ENCODE measurements at places on chromosomes 2 and 18.

DNA sequence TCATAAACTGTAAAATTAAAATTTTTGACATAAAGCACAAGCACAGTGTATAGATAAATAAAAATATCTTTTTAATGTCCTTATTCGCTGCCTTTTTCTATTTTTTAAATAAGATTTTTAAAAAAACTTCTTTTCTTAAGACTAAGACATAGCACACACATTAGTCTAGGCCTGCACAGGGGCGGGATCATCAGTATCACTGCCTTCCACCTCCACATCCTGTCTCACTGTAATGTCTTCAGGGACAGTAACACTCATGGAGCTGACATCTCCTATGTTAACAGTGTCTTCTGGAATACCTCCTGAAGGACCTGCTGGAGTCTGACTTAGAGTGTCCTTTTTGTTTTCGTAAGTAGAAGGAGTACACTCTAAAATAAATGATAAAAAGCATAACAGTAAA lies 33.0 kb downstream of the VAPA start:
- no peak for DNase-seq

- no peak for DNase-seq
These were observed 130.6 kb downstream of the SPOPL start for GRCh38 chr2:138632066-138632620.

- DNase-seq: no peak
These were observed 93.3 kb upstream of the ASAP2 start for GRCh38 chr2:9113262-9113661.

DNA sequence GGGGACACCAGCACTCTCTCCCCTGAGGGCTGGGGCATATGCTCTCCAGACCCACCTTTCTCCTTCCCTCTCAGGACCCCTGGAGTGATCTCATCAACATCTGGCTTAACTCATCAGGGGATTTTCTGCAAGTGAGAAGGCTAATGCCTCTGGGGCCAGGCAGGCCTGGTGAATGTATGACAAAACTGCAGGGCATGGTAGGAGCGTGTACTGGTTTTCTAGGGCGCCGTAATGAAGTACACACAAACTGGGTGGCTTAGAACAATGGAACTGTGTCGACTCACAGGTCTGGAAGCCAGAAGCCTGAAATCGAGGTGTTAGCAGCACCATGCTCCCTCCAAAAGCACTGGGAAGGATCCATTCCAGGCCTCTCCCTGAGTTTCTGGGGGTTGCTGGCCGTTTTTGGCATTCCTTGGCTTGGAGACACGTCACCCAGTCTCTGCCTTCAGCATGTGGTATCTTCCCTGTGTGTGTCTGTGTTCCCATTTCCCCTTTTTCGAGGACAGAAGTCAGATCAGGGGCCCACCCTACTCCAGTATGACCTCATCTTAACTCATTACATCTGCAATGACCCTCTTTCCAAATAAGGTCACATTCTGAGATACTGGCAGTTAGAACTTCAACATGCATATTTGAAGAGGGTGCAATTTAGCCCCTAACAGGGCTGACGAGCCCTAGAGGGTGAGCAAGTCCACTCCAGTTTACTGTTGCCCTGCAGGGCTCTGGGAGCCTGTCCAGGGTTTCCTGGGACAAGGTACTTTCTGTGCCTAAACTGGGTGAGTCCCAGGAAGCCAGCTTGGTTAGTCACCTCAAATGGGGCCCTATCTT lies 45.5 kb upstream of the CAB39 start:
- no peak for DNase-seq

GRCh38 chr2:124814968-124815745 lies 790.1 kb downstream of the CNTNAP5 start:
- no peak for DNase-seq

GRCh38 chr2:66573416-66573815 lies 138.5 kb downstream of the MEIS1 start:
- no peak for DNase-seq

DNA sequence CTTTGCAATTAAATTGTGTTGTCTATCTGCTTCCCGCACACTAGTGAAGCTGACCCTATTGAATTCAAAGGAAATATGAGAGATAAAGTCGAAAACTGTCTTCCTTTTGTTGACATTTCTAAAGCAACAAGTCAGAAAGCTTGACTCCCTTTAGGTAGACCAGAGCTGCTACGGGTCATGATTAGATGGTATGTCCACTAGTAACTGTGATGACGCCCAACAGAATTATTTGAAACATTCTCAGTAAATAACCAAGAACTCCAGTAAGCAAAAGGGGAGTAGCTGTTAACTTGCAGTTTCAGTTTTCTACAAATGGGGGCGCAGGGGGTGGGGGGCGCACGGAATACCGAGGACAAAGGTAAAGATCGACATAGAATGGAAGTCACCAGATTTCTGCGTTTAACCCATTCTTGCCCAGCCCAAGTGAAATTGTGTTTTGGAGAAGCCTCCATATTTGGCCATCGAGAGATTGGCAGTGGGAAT lies 56.4 kb downstream of the CRIM1 start:
- DNase-seq: no peak

GRCh38 chr2:65706411-65706810 lies 274.0 kb upstream of the SPRED2 start:
- DNase-seq: no peak

- DNase-seq: no peak
These were observed 90.2 kb upstream of the ODC1 start for GRCh38 chr2:10538224-10538894.

DNA sequence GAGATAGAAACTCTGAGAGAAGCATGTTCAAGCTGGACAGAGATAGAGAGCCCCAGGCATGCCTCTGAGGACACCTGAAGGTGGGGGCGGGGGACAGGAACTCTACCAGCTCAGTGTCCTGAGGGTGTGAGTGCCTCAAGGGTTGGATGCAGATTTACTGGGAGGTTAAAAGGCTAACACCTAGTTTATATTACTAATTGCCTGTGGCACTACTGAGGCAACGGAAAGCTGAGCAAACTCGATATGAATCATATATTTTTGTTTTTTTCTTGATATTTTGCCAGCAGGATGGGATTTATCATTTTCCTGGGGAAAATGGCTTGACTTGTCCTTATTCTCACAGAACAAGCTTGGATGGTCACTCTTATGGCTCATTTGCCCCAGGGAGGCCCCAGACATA lies 319.5 kb downstream of the ALK start:
- DNase-seq: no peak

DNA sequence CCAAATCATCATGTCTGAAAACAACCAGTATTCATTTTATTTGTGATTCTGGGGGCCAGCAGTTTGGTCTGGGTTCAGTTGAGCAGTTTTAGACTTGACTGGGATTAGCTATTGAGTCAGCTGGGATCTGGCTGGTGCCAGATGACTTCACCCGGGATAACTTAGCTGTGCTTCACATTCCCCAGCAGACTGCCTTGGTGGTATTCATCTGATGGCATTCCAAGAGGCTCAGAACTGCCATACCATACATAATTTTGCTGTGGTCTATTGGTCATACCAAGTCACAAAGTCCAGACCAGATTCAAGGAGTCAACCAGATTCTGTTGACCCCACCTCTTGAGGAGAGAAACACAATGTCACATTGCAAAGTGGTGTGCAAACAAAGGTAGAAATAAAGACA lies 7.8 kb upstream of the FSHR start:
- DNase-seq: no peak

DNA sequence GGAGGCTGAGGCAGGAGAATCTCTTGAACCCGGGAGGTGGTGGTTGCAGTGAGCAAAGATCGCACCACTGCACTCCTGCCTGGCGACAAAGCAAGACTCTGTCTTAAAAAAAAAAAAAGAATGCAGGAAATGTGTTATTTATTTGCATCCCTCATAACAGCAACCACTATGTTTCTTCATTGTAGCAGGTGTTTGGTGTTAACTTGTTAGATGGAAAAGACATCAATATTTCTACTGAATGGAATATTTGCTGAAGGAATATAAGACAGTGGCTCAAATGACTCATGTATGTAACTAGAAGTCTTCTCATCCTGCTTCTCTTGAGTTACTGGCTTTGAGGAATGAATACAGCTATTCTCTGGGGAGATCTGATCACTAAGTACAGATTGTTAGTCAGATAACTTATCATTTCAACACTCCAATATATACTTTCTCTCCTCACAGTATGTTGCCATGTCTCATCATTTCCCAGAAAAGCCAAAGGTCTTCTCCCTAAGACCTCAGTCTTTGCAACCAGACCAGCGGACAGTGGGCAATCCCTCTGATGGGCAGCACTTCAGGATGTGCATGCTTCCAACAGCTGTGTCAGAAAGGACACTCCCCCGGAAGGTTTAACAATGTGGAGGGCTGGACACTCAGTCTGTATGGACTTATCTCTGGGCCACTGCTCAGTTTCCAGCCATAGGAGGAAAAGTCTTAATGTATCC lies 104.4 kb upstream of the STK17B start:
- no peak for DNase-seq

DNA sequence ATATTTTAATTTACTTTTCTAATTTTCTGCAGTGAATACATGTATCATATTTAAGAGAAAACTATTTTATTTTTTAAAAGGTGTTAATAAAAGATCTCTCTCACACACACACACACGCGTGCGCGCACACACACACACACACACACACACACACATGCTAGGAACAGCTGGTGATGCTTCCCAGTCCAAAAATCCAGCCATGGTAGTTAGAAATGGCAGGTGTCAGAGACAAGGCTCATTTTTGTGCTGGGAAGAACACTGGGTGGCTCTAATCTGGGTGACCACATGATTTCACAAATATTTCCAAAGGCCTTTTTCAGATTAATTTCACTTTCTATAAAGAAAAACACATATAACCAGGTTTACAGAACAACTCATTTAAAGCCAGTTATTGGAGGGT lies 104.5 kb upstream of the NCK2 start:
- no peak for DNase-seq

GRCh38 chr2:27703638-27704341 lies 40.1 kb downstream of the SLC4A1AP start:
- peak; percentile 90 for DNase-seq

DNA sequence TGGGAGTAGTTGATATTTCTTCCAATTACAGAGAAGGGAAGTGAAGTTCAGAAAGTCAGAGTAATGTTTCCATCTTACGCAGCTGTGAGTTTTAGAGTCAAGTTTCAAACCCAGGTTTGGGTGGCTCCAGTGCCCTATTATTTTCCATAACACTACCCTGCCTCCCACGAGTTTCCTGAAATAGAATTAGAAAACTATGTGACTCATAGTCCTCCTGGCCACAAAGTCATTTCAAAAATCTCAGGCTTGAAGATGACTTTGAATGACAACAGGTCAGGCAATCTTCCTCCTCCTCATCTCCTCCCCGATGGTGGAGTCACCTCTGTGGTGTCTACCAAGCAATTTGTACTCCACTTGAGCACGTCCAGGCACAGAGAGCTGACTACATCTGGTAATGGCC lies 212.3 kb upstream of the TRIB2 start:
- peak; percentile 42 for DNase-seq

All from stimulated activated CD4-positive, alpha-beta T cell treated with anti-CD3 and anti-CD28 coated beads, Interleukin-2, amount 100 ng/mL, for 24 hours (primary cell).